ENCODE measurements at places on chromosomes 1 and 21.
A peak's percentile ranks its signal among the peaks of the same experiment; 100 is the strongest.

DNA sequence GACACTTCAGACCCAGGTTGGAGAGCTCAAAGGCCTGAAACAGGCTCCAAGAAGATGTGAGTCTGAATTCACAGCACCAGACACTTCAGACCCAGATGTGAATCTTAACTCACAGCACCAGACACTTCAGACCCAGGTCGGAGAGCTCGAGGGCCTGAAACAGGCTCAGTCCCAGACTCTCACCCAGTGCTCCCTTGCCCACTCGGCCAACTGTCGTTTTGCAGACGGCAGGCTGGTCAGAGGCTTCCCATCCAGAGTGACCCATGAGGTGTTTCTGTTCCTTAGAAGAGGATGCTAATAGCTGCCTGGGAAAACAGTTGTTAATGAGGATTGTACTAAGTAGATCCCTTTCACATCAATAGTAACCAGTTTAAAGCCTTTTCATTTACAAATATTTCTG lies 88.4 kb downstream of the ADARB1 start:
- no peak for DNase-seq

DNA sequence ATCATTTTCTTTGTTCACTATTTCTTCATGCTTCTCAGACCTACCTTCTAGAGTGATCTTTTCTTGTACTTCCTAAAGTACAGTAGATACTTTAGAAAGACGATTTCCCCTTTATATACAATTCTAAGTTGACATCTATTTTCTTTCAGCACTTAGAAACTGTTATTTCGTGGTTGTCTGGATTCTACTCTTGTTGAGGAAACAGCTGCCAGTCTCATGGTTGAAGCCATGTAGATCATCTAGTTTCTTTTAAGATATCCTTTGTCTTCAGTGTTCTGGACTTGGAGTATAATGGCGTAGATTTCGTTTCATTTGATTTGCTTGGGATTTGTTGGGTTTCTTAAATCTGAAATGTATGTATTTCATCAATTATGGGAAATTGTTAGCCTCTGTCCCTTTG lies 67.6 kb downstream of the PKN2 start:
- DNase-seq = no peak

- DNase-seq = peak; percentile 45
Observed at GRCh38 chr21:15065392-15066122, 757 bp upstream of the NRIP1 start.

- DNase-seq = no peak
Observed at GRCh38 chr1:182229921-182230491, 161.6 kb downstream of the GLUL start.

- DNase-seq = no peak
Observed at GRCh38 chr1:119374208-119374874, 5.8 kb downstream of the HAO2 start.

GRCh38 chr1:32014199-32014947 lies 705 bp downstream of the KHDRBS1 start:
- DNase-seq = peak; percentile 41

GRCh38 chr1:70051926-70052325 lies 153.5 kb downstream of the LRRC40 start:
- DNase-seq = no peak

GRCh38 chr1:150846473-150847146 lies 29.8 kb downstream of the ARNT start:
- DNase-seq = no peak

DNA sequence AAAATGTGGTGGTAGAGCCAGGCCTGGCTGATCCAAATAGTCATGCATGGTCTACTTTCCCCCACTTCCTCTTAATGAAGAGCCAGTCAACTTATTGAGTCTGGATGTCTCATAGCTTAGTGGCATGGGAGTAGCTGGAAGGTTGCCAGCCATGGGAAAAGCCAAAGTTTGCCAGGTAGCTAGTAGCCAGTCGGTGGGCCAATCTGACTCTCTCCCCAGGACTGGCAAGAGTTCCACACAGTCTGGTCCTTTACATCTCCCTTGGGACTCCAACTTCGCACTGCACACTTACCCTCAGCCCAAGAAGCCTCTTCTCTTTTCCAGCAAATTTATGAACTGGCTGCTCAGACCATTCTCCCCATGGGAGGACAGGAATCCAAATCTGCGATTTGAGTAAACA lies 8.3 kb downstream of the WARS2 start:
- DNase-seq = no peak

- no peak for DNase-seq
Observed at GRCh38 chr1:19374083-19374801, 62.1 kb downstream of the SLC66A1 start.

DNA sequence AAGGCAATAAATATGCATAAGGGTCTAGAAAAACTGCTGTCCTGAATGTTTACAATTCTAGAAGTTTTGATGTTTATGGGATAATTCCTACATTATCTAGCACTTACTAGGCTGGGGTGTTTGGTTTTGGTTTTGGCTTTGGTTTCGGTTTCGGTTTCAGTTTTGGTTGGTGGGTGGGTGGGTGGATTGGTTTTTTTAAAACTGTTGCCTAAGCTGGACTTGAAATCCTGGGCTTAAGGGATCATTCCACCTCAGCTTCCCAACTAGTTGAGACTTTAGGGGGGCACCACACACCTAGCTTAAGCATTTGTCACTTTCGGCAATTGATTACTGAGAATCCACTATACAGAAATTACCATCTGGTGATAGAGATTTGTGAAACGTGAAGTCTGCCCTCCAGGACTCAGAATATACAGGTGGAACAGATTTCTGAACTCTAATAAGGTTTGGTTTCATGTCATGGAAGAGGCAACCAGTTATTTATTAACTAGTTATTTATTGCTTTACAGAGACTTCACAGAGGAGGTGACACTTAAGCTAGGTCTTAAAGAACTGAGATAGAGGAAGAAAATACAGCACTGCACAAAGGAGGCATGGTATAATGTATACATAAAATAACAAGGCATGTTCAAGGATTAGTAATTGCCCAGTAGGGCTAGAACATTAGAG lies 69.6 kb downstream of the PIK3R3 start:
- DNase-seq = no peak

DNA sequence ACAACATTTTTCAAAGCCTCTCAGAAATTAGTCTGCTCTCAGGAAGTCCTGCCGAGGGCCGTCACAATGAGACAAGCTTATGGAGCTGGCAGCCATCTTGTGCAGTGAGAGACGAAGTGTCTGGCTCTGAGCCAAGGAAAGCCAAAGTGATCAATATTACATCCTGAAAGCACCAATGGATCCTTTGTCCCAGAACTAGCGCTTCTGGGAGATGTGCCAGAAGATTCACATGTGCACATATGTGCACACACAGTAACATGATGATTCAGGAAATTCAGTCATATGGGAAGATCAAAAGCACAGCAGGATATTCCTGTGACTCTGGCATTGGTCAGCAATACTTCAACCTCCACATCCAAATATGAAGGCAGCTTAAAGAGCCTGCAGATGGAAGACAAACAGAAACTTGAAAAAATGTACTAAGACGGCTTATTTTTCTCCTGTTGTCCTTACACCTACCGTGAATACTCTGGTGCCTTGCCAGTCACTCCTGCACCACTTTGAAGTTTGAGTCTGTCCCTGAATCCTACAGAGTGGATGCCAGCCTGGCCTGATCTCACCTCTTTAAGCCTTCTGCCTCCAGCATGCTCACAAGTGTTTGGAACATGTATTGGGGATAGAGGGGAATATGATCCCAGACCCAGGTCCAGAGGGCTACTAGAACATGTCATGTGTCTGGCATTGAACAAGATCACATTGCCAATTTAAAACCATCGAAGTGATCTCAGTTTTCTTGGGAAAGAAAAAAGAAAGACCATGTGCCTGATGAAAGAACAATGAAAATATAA lies 44.5 kb upstream of the PRRX1 start:
- DNase-seq = no peak

GRCh38 chr1:109777980-109778625 lies 14.4 kb upstream of the EPS8L3 start:
- DNase-seq = no peak

DNA sequence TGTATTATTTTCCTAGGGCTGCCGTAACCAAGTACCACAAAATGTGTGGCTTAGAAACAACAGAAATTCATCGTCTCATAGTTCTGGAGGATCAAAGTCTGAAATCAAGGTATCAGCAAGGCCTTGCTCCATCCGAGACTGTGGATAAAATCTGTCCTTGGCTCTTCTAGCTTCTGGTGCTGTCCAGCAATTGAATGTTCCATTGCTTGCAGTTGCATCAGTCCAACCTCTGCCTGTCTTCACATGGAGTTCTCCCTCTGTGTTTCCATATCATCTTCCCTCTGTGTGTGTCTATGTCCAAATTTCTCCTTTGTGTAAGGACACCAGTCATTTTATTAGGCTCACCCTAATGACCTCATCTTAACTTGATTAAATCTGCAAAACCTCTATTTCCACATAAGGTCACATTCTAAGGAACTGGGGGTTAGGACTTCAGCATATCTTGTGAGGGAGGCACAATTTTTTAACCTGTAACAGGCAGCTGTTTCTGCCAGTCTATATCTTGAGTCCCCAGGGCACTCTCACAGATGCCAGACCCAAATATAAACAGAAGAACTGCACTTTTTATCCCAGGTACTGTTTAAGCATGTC lies 84.2 kb downstream of the ERG start:
- DNase-seq = no peak

DNA sequence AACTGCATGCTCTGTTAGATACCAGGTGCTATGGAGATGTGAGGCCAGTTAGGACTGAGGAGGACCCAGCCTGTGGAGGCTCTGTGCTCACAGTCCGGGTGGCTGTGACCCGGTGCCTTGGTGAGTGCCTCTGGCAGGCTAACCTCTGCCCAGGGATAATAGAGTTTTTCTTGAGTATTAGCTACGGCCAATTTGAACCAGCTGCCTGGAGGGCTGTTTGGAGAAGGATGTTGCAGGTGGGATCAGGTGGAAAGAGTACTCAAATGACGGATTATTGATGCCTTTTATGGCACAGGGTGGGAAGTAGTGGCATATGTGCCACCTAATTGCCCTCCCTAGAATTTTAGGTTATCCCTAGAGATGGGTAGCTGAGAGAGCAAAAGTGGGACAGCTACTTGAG lies 182.7 kb downstream of the GRIK3 start:
- no peak for DNase-seq

- no peak for DNase-seq
Observed at GRCh38 chr1:181656491-181656890, 173.2 kb downstream of the CACNA1E start.

DNA sequence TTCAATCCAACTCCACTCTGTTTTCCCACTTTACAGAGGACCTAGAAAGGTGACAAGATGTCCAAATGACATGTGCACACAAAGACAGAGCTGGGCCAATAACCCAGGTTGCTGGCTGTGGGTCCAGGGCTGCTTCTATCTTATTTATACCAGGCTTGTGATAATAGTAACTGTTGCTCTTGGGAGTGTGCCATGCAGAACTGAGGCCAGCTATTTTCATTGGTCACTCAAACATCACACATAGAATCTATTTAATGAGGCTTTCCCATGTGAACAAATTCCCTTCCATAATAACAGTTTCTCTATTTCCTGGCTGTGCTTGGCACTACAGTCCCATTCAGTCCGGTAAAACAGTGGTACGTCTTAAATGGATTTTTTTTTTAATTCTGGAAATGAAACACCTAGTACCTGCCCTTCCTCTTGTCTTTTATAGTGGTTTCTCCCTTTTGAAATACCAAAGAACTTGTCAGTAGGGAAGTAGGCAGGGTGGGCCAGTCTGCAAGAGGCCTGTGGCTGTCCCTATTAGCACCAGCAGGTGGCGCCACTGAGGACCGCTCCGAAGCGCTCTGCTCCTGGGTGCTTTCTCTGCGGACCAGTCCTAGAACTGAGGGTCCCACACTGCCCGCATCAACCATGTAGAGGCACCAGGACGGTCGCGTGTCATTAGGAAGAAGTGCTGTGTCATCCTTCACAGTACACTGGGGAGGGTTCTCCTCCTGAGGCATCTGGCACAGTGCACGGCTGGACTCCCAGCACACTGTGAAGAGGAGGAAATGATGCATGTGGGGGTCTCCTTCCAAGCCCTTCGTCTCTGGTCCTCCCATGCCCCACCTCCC lies 52.1 kb downstream of the GPR161 start:
- peak; percentile 67 for DNase-seq
